ENCODE measurements at places on chromosomes 13 and 19.

GRCh38 chr19:4375164-4376027 lies 25.0 kb downstream of the SH3GL1 start:
- no peak for DNase-seq

DNA sequence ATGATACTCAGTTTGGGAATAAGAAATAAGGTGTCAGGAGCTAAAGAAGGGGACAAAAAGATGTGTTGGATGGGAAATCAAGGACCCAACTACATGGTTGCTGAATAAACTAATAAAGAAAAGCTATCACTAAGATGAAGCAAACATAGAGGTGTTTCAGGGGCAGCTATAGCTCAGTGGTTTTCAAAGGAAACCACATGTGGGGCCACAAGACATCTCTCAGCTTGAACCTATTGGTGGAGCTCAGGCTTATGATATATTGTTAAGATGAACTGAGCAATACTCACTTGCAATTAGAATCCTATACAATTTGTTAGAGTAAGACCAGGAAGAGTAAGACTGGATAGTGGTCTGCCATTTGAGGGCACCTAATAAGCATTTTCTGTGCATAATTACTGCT lies 45.1 kb upstream of the SPRY2 start:
- no peak for DNase-seq

DNA sequence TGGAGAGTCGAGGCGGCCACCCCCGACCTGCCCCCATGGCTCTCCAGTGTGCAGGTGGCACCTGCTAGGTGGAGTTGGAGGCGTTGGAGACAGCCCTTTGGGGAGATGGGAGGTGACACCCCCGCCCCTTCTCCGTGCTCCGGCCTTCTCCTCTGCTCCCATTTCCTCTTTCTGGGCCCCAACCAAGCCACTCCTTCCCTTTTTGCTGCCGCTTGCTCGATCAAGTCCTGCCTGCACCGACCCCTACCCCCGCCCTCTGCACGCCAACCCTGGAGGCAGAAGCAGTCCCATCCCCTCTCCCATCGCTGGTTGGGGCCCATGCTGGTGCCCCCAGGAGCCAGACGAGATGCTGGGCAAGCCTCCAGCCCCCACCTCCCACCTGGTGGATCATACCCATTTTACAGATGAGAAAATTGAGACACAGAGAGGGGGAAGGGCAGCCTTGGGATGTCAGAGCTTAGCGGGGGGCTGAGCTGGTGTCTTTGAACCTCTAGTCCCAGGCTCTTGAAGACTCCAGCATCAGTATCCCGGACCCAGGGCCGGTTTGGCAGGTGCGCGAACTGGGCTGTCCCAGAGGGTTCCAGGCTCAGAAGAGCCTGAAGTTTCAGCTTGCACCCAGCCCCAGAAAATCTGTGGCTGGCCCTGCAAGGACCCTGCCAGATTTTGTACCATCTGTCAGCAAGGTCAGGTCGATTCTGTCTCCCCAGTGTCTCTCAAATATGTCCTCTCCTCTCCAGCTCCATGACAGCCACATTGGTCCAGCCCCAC lies 10.3 kb downstream of the GNA15 start:
- no peak for DNase-seq

GRCh38 chr13:75364131-75364713 lies 117.7 kb downstream of the TBC1D4 start:
- no peak for DNase-seq

DNA sequence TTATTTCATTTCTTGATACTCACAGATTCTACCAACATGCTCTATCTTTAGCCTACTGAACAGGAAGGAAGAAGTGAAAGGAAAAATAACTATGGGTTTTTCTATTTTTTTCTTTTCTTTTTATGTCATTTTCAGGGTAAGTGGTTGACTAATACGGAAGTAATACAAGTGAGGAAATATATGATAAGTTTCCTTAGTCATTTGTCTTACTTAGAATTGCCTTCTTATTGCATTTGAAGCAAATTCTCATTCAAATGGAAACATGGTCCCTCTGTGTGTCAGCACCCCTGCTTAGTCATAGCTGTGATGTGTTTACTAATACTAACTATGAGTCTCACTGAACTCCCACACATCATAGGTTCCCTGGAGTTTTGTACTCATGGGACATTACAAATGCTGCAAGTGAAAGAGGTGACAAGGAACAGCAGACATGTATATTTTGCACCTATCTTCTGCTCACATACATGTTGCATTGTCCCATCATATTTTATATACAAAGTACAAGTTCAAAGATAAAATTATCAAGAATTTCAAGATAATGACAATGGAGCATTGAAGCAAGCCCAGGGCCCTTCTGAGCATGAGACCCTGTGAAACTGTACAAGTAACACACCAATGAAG lies 60.1 kb downstream of the DCT start:
- no peak for DNase-seq

DNA sequence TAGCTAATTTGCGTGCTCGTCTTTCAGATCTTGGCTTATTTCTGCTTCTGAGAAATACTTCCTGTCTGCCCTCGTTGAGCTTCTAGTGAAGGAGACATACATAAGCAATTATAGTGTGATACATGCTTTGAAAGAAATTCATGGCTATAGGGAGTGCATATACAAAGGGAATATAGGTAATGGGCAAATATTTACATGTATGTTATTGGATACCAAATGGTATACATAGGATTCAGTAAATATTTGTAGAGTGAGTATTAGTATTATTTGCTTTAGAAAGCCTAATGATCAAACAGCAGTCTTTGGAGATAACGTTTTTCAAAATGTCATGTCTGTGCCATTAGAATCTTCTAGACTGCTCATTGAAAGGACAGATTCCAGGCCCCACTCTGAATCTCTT lies 5.2 kb downstream of the BRCA2 start:
- no peak for DNase-seq

GRCh38 chr19:7787141-7787540 lies 24.1 kb downstream of the CLEC4M start:
- DNase-seq = no peak

GRCh38 chr19:34172661-34173192 lies 423 bp downstream of the LSM14A start:
- no peak for DNase-seq

- DNase-seq = no peak
Measured at GRCh38 chr13:25222740-25223139, 50.7 kb upstream of the AMER2 start.

- DNase-seq = no peak
Measured at GRCh38 chr19:33860312-33861090, 63.8 kb downstream of the KCTD15 start.

DNA sequence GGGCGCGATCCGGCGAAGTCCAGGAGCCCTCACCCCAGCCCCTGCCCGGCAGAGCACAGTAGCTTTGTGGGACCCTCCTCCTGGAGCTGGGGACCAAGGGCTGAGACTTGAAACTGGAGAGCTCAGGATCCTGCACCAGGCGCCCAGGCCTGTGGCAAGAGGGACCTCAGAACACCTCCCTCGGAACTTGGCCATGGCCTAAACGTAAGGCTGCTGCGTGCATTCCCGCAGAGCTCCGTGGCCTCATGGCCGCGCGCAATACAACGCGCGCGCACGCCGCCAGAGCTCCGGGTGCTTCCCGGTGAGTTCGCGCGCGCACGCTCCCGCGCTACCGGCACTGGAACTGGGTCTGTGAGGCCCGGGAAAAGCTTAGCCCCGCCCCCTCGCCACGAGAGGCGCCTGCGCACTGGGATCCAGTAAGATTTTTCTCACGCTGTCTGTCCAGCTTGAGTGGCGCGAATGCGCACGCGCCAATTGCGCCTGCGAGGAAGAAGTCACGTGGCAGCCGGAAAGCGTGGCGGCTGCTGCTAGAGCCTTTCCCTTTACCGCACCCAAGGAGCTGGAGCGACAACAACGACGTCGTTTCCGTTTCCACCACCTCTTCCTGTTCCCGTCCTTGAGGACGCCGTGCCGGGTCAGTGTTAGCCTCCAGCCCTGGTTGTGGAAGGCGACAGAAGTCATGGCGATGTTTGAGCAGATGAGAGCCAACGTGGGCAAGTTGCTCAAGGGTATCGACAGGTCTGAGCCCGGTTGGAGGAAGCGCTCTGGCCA lies at the start of gene EIF3K:
TSS of gene EIF3K (plus strand) at position 599 of the 771 bp plus-strand sequence. CDS start at position 680, 81 bp downstream.
- DNase-seq = peak; percentile 97
